NCI-H2107 (cell line): ENCODE measurements at places on chromosomes 4 and X.
A peak's percentile ranks its signal among the peaks of the same experiment; 100 is the strongest.

DNA sequence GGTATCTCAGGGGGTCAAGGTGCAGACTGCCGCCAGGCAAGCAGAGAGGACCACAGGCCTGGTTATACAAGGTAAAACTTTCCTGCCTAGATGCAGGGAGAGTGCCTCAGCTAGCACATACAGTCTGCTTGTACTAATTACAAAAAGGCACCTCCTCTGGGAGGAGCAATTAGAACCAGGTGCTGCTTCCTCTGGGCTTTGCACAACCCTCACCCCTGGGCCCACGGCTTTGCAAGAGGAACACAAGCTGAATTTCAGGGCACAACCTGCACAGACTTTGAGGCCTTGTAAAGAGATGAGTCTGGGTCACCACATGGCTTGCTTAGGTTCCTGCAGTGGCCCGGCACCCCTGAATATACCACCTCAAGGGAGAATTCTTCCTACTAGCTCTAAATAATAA is 9.2 kb upstream of the CITED1 start:
- no peak for DNase-seq

GRCh38 chrX:22950269-22951266 is 49.2 kb upstream of the DDX53 start:
- no peak for DNase-seq

DNA sequence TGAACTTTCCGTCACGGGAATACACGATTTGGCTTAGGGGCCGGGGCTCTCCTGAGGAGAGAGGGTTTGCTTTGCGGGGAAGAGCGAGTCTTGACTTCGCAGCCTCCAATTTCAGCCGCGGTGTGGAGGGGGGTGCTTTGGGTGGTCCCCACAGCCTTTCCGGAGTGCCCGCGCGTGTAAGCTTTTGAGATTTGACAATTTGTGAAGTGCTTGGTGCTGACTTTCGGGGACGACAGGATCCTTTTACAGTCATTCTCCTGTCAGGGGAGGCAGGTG is 355 bp downstream of the SCML1 start:
- no peak for DNase-seq

DNA sequence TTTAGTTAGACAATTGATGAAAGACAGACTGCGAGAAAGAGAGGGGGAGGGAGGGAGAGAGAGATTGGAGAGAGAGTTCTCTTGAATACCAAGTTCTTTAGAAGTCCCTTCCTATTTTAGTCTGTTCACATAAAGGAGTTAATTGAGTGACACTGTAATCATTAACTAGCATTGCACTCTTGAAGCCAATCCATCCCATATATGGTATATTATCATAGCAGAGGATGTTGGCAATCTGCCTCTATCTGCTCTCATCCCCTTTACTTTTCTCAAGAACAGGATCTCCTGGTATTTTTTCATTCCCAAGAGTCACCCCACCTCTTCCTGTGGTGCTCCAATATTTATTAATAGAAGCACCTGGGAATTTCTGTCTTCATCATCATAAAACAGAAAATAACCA is 959.6 kb upstream of the NDST4 start:
- no peak for DNase-seq

DNA sequence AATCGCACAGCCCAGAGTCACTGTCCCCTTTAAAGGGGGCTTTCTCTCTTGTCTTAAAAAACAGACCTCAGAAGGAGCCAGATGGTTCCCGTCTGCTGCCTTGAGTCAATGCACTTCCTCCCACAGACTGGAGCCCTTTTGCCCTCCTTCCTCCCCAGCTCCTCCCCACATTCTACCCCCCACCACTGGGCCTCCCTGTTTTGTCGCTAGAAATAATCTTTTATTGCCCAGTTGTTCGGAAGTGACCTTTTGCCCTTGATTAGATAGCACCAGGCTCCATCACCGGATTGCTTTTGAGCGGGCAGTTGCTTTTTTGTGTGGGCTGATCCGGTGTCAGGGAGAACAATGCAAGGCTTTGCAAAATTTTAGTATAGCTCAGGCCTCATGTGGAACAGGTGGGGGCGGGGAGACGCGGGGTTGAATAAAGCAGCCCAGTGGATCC is 47.7 kb downstream of the SPRY1 start:
- DNase-seq: no peak

- no peak for DNase-seq
These were observed 24.1 kb upstream of the WFS1 start for GRCh38 chr4:6245246-6246169.

DNA sequence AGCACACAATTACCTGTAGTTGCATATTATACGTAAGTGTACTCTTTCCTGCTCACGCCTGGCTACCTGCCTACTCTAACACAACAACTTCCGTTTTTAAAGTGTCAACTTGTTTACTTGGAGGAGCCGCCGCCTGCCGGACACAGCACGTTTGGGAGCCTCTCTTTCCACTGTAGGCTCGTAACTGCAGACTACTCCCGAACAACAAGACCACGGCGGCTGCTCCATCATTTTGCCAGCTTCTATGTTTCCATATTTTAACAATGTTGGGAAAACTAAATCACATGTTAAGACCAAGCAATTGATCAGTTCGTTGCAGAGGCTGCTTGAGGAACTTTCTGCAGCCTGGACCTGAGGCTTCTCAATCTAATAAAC is 841 bp downstream of the MTNR1A start:
- DNase-seq: no peak

DNA sequence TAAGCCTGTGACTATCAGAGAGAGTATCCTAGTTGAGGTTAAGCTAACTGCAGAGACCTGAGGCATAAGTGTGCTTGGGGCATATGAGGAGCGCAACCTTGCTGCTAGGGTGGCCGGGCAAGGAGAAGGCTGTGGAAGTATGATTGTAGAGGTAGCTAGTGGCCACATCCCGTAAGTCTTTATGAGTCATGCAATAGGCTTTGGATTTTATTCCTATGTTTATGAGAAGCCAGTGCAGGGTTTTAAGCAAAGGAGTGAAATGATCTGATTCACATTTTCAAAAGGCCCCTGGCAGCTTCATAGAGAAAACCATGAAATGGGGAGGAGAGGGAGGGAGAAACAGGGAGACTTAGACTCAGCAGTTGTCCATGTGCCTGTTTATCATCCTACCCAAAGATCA is 92.1 kb upstream of the WDFY3 start:
- DNase-seq: no peak

DNA sequence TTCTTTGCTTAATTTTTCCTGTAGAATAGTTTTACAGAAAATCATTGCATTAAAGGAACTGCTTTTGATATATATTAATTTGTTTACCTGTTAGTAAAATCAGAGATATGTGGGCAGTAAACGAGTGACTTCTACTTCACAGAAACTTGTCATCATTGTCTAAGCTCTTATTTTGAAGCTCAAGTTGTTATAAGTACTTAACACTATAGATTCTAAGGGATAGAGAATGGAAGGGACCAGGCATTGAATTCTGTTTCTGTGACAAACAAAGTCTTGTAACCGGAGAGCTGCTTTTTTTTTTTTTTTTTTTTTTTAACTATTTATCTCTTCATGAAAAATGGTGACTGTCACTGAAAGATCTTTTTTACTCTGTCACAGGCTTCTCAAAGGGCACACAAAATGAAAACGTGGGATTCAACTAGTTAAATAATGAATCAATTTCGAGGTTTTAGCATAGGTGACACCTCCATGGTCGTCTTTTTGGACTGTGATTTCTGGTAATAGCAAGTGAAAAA is 14.4 kb downstream of the STK26 start:
- peak; percentile 3 for DNase-seq

GRCh38 chr4:102758241-102759160 is 2.3 kb downstream of the MANBA start:
- DNase-seq: no peak

DNA sequence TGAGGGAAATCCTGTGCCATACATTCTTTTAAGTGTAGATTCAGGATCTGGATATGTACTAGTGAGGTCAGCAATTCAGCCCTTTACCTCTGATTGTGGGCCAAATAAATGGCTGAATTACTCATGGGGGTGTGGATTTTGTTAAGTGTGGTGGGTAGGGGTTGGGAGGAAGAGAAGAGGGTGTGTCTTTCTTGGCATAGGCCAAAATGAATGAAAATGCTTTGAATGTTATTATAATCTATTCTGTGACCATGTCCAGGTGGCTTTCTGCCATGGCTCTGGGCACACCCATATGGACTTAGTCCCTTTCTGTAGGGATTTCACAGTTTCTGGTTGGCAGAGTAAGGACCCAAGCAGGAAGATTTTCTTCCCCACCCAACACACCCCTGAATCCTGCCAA is 244.3 kb downstream of the CBR4 start:
- DNase-seq: no peak

DNA sequence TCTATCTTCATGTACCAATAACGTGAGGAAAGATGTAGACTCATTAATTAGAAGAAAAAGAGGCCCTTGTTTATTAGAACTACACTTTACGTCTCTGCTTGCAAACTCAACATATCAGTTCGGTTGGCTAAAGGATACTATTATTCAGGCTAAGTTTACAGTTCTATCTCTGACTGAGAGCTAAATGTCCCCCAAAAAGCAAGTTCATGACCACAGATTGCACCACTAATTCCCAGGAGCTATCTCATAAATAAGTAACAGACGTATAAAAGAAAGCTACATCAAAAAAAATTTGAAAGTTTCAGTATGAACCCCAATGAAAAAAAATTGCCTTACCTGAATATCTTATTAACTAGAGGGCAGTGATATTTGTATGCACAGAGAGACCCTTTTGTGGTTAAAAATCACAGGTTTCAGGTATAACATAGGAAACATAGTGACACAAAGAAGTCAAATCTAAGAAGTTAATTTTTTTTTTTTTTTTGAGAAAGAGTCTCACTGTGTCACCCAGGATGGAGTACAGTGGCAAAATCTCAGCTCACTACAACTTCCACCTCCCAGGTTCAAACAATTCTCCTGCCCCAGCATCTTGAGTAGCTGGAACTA is 128.9 kb downstream of the MAB21L2 start:
- no peak for DNase-seq

GRCh38 chrX:141375011-141375760 is 132.9 kb upstream of the SPANXC start:
- DNase-seq: no peak

GRCh38 chr4:165738571-165738970 is 134.5 kb upstream of the TLL1 start:
- DNase-seq: no peak
